Tibial artery (tissue), 4 donors: ENCODE measurements at places on chromosomes 1 and 21.

DNA sequence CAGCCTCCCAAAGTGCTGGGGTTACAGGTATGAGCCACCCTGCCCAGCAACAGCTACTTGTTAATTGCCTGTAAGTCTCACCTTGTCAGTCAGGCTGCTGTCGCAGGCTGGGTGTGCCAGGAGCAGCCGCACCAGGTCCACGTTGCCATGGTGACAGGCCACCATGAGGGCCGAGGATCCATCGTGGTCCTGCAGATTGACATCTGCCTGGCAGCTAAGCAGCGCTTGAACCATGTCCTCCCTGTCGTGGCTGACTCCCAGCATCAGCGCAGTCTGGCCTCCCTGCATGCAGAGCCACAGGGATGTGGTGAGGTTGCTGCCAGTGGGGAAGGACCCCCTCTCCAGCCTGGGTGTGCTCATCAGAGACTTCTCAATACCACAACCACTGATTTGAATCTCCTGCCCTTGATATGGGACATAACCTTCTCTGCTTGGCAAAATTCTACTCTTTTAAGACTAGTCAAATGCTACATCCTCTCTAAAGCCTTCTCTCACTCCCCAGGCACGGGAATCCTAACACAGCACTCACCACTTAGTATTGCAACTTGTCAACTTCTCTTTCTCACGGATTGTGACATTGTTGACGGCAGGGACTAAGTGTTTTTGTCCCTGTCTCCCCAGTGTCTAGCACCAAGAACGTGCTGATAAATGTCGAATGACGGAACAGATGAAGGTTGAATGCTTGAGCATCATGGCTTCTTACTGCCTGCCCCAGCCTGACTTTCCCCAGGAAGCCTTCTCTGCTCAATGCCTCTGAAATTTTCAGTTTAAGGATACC is 52.9 kb downstream of the L1TD1 start:
- no peak for DNase-seq

DNA sequence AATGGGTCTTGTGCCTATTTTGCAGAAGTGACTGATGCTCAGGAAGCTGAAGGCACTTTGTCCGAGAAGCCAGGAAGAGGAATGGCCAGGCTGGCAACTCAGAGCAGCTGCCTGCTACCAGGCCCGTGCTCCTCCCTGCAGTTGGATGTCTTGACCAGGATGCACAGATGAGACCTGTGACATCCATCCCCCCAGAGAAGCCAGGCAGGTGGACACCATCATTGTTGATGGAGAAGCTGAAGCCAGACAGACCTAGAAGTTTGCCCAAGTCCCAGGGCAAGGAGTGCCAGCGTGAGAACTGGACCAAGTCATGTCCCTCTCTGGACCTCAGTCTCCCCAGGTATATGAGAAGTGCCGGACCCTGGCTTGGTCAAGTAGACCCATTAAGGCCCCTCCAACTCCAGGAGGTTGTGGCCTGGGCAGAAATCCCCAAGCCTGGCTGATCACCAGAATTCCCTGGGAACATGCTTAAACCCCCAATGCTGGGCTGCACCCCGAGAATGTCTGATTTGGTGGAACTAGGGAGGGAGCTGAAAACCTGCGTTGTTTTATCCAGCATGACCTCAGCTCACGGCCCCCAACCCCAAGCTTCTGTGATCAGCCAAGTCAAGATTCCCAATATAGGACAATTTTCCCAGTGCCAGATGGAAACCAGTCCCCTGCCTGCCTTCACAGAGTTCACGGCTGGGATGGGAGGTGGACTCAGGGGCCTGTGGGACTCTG is 82.4 kb downstream of the CAMK2N1 start:
- no peak for DNase-seq

DNA sequence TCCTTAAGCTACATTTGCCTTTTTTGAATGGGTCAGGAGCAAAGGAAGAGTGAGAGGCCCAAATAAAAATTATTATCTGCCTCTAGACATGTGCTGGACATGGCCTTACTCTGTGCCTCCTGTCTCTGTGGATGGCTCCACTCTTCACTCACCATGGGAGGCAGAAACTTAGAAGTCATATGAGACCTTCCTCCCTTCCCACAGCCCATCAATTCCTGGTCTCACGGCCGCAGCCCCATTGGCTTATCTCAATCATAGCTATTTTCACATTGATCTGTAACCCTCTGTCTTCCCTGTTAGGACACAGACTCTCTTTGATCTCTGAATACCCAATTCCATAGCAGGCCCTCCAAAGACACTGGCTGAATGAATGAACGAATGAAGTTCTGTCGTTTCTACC is 14.2 kb upstream of the ADORA1 start:
- no peak for DNase-seq

GRCh38 chr21:32096411-32096810 is 182.4 kb downstream of the MIS18A start:
- DNase-seq, result no peak

GRCh38 chr1:169089776-169090175 is 16.7 kb upstream of the ATP1B1 start:
- DNase-seq, result no peak

DNA sequence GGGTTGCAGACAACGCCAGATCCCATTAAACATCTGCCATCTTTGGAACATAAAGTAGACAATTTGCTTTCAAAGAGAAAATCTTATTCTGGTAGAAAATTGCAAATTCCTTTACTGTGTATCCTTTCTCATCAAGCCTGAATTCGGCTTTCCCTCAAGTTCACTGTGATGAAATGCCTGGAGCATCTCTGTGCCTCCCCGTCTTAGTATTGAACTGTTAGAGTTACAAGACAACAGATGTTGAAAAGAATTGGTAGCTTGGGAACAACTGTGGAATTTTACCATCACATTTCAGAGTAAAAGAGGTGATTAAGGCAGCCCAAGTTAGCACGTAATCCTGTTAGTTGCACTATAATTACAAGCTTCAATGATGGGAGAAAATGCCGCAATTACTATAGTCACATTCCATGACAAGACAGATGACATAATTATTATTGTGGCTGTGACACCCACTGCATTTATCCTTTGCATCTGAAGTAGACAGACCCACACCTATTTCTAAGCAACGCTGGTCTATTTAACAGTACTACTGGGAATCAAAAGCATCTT is 54.4 kb upstream of the B3GALNT2 start:
- no peak for DNase-seq

- DNase-seq, result peak; percentile 89
These were observed 3.6 kb downstream of the CERS2 start for GRCh38 chr1:150970808-150971582.

DNA sequence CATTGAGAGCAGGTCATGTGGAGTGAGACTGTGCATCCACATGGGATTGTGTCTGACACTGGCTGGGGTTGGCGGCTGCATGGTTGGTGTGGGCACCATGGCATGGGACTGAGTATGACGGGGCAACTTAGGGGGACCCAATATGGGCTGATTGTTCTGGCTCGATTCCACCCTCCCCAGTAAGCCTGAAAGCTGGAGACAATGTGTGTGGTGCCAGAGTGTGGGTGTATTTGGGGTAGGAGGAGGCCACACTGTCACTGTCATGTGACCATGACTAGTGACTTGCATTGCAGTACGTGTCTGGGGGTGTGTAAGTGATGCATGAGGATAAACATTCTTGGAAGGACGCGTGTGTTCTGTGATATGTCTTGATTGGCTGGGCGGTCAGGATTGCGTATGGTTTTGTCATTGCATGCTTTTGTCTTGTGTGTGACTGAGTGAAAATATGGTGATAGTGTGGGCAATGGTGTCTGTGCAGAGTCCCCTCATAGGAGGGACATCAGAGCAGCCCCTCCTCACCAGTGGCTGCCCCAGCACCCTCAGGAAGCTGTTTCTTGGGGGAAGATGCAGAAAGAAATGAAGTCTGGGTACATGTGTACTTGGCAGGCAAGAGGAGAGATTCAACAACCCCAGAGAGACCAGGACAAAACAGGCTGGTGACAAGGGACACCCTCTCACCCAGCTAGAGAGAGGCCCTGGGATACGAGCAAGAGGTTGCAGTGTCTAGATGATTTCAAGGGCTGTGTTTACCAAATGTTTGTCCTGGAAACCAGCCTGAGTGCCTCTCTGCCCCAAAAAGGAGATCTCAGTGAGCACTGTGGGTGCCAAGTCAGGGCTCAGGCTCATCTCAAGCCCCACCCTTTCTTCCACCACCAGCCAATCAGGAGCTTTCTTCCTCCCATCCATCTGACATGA is 36.3 kb downstream of the SDC3 start:
- DNase-seq, result no peak

DNA sequence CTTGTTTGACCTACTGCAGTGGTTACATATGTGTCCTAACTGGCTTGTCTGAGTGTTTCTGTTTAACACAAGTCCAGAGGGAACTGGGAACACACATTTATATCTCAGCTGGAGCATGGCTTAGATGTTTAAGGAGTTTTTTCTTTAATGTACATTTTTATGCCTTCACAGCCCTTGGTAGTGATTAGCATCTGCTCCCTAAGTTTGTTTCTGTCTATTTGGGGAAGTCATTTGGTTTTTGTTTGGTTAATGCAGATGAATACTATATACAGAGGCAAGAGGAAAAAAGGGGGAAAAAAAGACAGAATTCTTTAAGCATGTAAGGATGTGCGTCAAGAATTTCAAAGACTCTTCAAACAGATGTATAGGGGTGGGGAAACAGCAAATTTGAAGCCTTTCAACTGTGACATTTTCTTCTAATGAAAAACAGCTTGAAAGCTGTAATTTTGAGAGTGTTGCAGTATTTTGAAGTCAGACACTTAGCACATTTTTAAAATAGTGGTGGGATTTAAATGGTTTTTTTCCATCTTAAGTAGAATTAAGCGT is 15.4 kb downstream of the MACO1 start:
- DNase-seq, result no peak
